Foreskin keratinocyte (primary cell): ENCODE measurements at places on chromosomes 5 and 9.

DNA sequence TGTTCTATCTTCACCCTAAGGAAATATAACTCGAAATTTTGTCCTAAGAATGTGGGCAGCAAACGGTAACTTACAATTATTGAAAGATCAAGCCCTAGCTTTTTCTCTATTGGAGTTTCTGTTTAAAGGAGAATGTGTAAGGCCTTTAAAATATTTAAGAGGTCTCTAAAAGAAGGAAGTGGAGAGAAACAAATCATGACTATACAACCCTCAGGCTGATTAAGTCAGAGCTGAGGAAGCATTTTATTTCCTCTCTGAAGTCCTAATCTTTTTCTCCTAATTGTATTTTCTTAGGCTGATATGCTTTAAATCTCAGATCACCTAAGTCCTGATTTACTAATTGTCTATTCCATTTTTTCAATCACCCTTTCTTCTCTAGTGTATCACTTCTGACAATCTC lies 1708.8 kb upstream of the C9orf72 start:
- no peak for DNase-seq

- no peak for DNase-seq
Observed at GRCh38 chr5:168434001-168434400, 52.3 kb upstream of the RARS1 start.

- DNase-seq: no peak
Observed at GRCh38 chr5:37603072-37603471, 224.0 kb downstream of the WDR70 start.

- no peak for DNase-seq
Observed at GRCh38 chr5:305050-305449, 16.5 kb upstream of the AHRR start.

- DNase-seq: no peak
Observed at GRCh38 chr9:77582961-77583576, 65.1 kb downstream of the GNA14 start.

DNA sequence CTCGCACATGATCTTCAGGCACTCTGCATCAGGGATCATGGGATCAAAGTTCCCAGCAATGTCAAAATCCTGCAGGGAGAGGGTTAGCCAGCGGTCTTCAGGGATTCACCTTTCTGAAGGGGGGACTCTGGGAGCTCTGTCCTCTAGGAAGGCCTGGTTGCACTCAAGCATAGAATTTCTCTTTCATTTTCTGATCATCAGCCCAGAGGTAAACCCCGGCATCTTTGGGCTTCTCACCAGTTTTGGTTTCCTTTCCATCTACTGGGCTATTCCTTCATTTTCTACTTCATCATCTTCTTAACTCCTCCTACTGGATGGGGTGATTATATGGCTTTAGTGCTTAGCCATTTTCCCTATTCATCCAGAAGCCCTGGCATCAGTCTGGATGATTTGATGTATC lies 4.6 kb upstream of the DND1 start:
- no peak for DNase-seq

- DNase-seq: no peak
Observed at GRCh38 chr9:90873422-90873821, 71.8 kb downstream of the SYK start.

DNA sequence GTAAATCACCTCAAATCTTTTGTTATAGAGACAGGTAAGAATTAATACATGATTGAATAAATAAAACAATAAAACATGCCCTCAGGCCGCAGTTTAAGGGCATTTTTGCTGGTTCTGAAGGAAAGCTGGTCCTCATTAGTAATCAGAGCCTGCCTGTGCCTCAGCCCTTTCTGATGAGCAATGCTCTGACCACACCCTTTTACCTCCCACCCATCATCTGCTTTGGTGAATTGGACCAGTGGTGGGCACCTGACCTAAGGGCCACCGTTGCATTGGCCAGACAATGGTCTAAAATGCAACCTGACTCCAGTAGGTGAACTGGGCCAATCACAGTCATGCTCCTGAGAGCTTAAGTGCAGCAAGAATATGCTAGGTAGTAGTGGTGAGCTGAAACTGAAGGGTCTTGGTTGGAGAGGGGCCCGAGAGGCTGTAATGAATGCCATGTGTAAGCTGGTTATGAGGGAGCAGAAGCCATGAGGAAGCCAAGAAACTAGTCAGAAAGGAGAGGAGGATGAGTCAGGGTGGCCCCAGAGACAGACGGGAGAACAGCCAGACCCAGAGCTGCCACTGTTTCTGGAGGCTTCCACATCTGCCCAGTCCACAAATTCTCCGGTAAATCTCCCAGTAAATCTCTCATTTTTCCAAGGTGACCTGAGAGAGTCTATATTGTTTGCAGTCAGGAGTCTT lies 45.5 kb upstream of the ZSWIM6 start:
- no peak for DNase-seq

DNA sequence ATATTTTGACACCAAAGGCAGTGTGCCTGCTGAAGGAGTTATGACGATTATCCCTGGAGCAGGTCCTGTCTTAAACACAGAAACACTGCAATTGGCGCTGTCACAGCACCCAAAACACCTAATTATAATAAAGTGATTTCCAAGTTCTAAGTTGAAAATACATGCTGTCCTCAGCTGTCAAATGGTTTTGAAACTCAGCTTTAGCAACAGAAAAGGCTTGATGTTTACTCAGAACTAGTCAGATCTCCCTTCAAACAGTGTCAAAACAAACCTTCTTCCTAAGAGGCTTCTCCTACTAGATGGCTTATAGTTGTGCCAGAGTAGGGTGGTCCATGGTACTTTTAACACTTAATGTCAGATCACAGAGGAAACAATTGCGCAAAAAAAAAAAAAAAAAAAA lies 87.2 kb upstream of the IRX1 start:
- no peak for DNase-seq

DNA sequence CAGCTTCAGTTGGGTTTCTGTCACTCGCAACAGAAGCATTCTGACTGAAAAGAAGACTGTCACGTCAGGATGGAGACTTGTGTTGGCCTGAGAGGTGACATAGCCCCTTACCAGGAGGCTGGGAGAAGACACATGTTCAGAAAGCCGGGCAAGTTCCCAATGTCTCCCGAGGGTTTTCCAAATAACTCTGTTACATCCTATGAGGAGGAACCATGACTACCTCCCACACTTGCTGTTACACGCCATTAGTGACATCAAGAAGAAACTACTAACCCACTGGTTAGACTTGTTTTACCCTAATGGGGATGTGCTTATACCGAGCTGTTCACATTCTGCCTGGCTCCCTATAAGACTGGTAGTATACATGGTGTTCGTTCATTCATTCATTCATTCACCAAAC lies 33.3 kb downstream of the SH3PXD2B start:
- peak; percentile 64 for DNase-seq

DNA sequence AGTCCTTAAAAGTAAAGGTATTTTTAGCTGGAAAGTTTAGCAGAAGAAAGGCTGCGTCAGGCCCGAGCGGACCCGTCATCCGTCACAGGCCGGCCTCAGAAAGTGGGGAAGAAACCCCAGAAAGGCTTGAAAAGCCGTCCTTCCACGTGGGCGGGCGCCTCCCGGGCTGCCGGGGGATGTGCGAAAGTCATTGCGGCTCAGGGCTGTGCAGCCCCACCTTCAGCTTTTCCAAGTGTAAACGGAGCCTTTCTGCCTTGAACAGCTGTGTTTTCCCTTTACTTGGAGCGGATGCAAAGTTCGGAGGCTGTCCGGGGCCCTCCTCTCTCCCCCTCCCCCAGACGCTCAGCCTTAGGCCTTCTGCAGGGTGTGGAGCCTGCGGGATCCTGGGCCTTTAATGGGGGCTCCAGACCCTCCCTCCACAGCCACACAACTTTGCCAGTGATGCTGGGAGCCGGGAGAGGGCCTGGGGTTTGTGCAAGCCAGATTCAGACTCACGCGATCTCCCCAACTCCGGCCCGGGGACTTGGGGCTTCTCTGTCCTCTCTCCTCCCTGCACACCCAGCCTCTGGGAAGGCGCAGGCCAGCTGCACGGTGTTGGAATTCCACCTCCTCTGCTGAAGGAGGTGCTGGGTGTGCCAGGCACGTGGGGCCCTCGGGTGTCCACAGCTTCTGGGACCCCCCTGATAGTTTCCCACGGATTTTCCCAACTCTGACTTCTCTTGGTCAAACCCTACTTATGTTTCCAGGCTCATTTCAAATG lies 95.5 kb upstream of the RAPGEF1 start:
- DNase-seq: no peak

DNA sequence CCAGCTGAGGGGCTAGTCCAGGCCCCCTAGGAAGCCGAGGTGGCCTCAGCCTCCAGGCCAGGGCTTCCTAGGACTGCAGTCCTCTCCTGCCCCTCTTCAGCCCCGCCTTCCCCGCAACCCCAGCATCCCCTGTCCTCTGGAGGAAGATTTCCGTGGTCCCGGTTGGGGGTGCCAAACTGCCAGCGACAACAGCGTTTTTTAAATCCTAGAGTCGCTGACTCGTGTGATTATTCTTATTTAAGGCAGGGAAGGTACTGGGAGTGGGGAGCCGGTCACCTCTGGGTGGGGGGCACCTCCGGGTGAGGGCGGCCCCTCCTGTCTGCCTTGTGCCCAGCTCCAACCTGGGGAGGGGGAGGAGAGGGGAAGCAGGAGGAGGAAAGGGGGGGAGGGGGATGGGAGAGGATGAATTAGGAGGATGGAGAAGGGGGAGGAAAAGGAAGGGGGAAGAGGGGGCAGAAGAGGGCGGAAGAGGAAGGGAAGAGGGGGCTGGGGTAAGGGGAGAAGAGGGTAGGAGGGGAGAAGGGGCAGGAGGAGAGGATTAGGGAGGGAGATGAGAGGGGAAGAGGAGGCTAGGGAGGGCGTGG lies 173.1 kb upstream of the IER5L start:
- DNase-seq: no peak

DNA sequence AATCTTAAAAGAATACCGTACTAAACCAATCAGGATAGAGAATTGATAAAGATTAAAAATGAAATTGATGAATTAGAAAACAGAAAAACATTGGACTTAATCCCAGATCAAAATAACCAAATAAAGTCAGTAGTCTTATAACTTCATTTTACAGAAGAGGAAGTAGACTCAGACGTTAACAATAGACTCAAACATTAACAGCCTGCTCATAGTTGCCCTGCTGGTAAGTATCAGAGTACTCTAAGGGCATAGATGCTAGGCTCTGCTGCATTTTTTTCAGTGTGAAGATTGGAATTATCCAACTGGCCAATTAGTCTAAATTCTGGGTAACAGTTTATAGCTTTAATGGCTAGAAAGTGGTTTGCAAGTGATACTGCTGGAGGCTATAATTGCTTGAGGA lies 42.9 kb downstream of the ADGRV1 start:
- no peak for DNase-seq

GRCh38 chr5:39584927-39585326 lies 160.1 kb upstream of the DAB2 start:
- DNase-seq: peak; percentile 28

GRCh38 chr5:52777186-52777585 lies 10.5 kb upstream of the ITGA1 start:
- DNase-seq: no peak

DNA sequence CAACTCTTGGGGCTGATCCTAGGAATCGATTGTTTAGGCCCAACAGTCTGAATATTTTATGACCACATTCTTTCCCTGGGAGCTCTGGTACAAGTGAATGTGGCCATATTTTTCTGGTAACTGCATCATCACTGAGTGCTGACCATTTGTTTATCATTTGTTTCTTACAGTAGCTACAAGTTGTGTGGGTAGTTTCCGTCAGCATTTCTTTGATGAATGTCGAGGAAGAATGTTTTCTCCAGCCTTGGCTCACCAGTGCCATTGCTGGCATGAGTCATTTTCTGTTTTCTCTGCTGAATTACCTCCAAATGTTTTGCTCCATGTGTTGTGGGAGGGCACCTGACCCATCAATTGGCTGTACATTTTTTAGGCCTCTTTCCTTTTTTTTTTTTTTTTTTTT lies 14.1 kb upstream of the CARD19 start:
- DNase-seq: no peak

DNA sequence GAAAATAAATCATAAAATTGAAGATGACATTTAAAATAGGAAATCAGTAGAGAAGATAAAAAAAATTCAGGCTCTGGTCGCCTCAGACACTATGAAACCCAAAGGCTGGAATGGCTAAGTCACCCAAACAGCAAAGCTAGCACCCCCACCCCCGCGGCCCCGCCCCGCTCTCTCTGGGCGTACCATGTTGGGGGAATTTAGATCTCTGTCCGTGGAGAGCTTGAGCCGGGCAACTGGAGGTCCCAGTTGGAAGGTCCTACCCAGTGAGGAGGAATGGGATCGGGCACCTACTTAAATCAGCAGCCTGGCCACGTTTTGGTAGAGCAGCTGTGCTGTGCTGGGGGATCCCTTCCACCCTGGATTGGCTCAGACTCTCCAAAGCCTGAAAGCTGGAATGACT lies 150.6 kb upstream of the ANKRD55 start:
- no peak for DNase-seq

DNA sequence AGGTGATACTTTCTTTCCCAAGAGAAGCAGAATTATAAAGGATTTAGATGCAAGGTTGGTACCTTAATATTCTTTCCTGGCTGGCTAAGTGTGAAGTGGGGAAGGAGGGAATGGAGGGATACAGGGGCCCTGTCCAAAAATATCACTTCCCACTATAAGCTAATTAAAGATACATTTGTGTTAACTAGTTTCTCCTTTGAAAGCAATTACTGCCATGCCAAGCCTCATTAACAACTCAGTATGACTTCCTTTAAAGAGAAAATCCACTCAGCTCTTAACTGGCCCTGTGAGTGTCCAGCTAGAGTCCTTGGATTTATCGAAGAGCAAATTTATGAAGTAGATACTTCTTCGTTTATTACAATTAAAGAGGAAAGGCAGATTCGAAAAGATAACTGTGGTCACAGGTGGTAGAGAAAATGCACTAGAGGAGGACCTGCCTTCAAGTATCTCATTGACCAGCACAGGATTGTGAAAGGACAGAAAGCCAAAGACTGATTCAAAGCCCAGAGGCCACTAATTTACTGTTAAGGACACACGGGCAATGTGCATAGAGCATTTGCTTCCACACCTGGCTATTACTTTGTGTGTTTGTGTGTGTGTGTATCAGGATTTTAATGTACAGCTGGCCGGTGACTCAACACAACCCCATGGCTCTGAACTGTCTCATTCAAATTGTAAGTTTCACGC lies 11.2 kb upstream of the GLDC start:
- DNase-seq: no peak

DNA sequence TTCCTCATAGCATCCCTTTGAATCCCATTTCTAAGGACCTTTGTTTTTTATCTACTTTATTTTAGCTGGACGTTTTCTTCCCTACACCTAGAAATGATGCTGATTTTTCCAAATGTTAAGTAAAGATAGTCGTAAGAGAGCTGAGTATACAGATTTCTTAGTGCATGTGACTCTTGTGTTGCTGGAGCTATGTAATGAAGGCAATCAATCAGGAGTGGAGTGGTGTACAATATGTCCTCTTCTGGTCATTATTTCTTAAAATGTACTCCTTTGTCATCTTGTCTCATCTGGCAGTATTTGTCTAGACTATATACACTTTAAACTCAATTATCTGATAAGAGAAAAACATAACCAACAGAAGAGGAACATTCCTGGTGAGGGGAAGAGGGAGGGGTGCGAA lies 13.5 kb downstream of the GAPT start:
- no peak for DNase-seq

- DNase-seq: no peak
Observed at GRCh38 chr5:18311266-18311665, 677.0 kb downstream of the TAF11L14 start.

- no peak for DNase-seq
Observed at GRCh38 chr9:115880221-115880885, 273.2 kb upstream of the PAPPA start.
